ENCODE measurements at places on chromosomes 12 and 14.
A peak's percentile ranks its signal among the peaks of the same experiment; 100 is the strongest.

DNA sequence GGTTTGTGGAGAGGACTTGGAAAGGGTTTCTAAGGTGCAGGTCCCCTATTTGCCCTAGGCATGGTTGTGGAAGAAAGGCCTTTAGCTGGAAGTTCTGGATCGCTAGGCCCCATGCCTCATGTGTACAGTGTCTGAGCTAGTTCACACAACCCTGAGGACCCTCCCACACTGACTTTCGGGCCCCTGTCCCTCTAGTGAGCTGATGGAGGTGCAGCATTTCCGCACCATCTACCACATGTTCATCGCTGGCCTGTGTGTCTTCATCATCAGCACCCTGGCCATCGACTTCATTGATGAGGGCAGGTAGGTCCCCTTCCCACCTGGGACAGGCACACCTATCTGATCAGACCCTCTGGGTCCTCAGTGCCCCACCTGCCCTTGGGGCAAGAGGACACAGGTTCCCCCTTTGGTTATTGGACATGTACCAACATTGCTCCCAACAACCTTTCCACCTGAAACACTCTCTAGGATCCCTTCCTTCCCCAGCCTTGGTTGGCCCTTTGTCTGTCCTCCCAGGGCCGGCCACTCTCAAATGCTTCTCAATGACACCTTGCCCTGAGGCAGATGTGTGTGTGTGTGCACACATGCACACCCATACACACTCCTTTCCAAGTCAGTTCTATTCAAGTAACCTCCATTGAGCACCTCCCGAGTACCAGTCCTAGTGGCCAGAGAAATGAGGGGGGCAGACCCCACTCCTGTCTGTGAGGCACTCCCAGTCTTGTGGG, 2.6 kb downstream of the SOAT2 start:
- DNase-seq = no peak

DNA sequence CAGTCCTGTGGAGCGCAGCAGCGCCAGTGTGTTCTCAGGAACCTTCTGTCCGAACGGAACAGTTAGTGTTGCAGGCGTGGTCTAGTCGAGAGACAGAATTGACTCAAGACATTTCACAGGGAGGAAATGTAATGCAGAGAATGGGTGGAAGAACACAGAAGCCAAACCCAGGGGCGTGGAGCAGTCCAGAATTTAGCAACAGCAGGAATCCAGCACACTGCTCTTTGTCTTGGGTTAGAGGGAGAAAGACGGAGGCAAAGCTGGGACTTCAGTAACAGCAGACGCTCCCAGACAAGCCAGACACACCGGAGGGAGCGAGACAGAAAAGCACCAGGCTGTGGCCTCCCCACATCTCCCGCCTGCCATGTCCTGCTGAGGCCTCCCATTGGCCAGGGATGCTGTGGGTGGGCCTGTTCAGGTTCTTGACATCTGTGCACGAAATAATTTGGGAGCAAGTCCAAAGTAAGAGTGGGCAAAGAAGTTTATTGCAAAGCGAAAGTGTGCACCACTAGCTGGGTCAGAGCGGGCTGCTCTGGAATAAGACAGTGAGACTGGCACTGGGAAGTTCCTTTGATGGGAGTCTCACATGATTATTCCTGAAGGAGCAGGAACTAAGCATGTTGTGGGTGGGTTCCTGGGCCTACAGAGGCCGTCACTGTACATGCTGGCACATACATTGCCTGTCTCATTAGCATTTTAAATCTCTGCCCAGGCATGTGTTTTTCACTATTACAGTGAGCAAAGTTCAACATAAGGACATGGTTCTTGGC, 339.3 kb upstream of the SFSWAP start:
- DNase-seq = no peak

- DNase-seq = no peak
These were observed 34.4 kb downstream of the SH2B3 start for GRCh38 chr12:111440152-111440551.

DNA sequence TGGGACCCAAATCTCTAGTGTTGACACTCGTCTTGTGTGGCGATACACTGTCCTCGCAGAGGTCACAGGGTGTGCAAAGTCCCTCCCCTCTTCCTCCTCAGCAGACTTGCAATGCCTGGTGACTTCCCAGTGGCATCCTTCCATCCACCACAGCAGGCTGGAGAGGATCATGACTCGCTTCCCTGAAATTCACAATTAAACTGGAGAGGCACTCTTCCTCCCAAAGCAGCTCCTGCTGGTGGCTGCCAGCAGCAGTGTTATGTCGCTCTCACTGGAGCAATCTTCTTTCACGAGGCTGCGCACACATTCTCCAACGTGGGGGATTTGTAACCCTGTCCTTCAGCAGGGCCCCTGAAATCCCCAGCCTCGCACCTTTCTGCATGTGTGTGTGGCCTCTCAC, 145.2 kb upstream of the TMCC3 start:
- DNase-seq = peak; percentile 40

- no peak for DNase-seq
These were observed 2.4 kb upstream of the KRT8 start for GRCh38 chr12:52907092-52907810.

GRCh38 chr12:68294251-68294650, 37.9 kb downstream of the MDM1 start:
- no peak for DNase-seq

GRCh38 chr12:42326541-42327226, 717 bp downstream of the PPHLN1 start:
- DNase-seq = peak; percentile 26

DNA sequence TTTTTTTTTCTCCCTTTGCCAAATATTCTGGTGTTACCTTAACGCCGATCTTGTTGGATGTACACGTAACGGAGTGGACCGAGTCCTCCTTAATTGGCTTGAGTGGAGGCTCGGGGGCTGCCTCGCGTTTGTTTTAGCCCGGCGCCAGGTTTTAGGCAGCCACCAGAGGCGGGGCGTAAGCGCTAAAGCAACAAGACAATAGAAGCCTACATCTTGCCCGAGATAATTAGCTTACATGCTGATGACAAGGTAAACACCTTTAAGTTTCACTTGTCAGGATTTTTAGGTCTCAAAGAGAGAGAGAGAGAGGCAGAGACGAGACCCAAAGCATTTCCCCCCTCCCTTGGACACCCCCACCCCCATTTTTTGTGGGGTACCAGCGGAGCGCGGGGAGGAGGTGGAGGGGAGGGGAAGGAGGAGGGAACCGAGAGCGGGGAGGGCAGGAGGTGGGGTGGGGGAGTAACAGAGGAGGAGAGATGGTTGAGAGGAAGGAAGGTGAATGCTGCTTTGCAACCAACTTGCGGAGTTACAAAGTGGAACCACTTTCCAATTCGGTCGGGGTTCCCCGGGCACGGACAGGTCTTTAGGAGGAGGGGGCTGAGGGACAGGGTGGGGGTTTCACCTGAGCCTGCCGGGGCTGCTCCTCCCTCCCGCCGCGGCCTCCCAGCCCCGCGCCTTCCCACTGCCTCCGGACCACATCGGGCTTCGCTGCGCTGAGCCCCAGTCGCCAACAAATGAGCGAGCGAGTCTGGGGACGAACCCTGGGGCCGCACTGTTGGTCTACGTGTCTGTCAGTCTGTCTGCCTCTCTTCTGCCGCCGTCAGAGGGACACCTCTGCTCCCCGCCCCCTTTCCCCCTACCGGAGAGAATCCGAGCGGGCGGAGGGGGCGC, at the start of gene NKX2-1:
TSS of gene NKX2-1 (minus strand) at position 802 of the 891 bp plus-strand sequence. CDS start at position 699, 103 bp downstream.
- no peak for DNase-seq

DNA sequence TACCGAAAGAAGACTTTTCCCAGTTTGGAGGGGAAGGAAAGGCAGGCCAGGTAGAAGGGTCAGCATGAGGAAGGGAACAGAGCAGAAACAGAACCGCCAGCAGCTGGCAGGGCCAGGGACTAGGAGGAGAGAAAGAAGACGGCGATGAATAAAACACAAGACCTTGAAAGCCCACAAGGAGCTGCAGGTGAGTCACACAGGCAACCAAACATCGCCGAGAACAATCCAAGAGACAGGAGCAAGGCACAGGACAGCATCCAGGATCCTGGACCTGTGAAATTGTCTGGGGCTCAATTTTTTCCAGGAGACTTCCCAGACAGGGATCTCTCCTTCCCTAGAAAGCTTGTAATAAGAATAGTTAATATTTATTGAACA, 47.3 kb downstream of the NUAK1 start:
- DNase-seq = no peak

DNA sequence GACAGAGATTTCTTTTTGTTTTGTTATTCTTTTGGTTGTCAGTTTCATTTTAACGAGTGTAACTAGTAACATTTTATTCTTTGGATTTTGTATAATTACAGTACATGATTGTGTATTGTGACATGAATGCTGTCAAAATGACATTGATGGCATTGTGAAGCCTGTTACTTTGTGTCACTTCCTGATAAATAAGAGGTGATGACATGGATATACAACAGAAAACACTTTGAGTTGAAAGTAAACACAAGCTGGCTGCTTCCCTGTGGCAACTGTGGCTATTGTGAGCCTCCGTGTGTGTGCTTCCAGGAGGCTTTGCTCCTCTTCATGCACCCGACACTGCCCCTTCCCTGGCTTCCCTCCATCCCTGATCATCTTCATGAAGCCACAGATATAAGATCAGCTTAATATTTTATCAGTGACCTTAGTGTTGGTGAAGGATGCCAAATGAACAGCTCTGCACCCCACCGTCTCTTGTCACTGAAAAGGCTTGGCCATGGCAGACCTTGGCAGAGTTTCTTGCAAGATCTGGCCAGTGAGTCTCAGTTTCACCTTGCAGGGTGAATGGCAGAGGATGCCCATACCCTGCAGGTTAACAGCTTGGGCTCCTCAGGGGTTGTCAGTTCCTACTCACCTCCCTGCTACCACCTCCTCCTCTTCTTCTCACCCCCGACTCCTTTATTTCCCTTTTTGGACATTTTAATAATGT, 191.9 kb downstream of the EPS8 start:
- DNase-seq = no peak

DNA sequence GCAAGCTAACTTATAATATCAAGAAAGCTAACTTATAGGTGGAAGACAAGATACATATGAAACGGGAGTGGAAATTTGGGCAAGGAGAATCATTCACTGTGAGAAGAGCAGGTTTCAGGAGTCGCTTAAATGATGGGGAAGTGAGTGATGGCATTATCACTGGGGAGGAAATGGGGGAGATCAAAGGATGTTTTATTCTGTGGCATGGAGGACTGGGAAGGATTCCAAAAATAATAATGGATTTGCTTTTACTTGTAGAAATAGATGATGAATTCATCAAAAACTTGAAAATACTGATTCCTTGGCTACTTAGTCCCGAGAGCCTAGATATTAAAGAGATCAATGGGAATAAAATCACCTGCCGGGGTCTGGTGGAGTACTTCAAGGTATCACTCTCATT, 47.8 kb downstream of the SAV1 start:
- peak; percentile 53 for DNase-seq

DNA sequence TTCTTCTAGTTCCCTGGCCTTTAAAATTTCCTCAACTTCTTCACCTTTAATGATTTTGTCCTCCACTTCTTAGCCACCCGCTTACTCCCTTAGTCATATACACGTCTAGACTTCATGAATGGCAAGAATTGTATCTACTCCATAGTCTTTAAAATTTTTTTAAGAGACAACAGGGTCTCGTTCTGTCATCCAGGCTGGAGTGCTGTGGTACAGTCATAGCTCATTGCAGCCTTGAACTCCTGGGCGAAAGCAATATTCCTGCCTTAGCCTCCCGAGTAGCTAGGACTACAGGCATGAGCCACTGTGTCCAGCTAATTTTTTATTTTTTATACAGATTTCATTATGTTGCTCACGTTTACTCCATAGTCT, 47.9 kb downstream of the BBS10 start:
- no peak for DNase-seq

- DNase-seq = no peak
These were observed 100.8 kb downstream of the USP15 start for GRCh38 chr12:62361048-62361447.

GRCh38 chr12:112868459-112869041, 38.2 kb upstream of the OAS1 start:
- no peak for DNase-seq

- no peak for DNase-seq
These were observed 20.2 kb upstream of the CLEC4D start for GRCh38 chr12:8493084-8493483.

All from brain microvascular endothelial cell (primary cell).